Thyroid gland (tissue), 4 donors: ENCODE measurements at places on chromosomes 12 and 14. TPM values are rescaled to one million over a fixed set of nuclear protein-coding genes. Genes with fewer than 3 reads are reported as not detected.
A peak's percentile ranks its signal among the peaks of the same experiment; 100 is the strongest.

GRCh38 chr12:64912516-64913255 is 88.2 kb downstream of the TBC1D30 start:
- DNase-seq: no peak
- no peaks in the 10 kb centered on the region for H3K36me3 ChIP-seq
- H3K27ac ChIP-seq: no peak overlapping the region
- H3K4me1 ChIP-seq: no peaks in the 10 kb centered on the region

The TSHR gene
- 711 TPM for total RNA-seq

DNA sequence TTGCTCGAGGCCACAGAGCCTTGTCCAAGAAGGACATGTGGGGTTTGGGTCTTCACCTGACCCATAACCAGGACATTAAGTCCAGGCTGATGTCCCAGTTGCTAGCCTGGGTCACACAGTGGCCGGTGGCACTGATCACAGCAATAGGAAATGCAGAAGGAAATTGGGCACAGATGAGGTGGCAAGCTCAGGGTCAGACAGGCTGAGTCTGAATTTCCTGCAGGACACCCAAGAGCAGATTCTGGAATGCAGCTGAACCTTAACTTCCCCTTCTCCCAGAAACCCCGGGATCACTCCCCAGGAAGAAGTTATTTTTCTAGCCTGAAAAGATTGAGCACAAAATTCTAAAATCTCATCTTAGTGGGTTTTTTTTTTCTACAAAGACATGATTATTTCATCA is 199.9 kb downstream of the KSR2 start:
- no peaks in the 10 kb centered on the region for H3K27me3 ChIP-seq
- no peak overlapping the region for H3K27ac ChIP-seq
- no peaks in the 10 kb centered on the region for H3K4me1 ChIP-seq
- no peaks in the 10 kb centered on the region for H3K36me3 ChIP-seq

GRCh38 chr14:74867673-74868072 is 8.3 kb downstream of the PROX2 start:
- no peak overlapping the region for H3K4me3 ChIP-seq
- no peak overlapping the region for H3K27ac ChIP-seq
- H3K4me1 ChIP-seq: no peaks in the 10 kb centered on the region
- H3K27me3 ChIP-seq: no peaks in the 10 kb centered on the region
- DNase-seq: no peak

The ARHGAP9 gene
- 6.3 TPM for total RNA-seq

DNA sequence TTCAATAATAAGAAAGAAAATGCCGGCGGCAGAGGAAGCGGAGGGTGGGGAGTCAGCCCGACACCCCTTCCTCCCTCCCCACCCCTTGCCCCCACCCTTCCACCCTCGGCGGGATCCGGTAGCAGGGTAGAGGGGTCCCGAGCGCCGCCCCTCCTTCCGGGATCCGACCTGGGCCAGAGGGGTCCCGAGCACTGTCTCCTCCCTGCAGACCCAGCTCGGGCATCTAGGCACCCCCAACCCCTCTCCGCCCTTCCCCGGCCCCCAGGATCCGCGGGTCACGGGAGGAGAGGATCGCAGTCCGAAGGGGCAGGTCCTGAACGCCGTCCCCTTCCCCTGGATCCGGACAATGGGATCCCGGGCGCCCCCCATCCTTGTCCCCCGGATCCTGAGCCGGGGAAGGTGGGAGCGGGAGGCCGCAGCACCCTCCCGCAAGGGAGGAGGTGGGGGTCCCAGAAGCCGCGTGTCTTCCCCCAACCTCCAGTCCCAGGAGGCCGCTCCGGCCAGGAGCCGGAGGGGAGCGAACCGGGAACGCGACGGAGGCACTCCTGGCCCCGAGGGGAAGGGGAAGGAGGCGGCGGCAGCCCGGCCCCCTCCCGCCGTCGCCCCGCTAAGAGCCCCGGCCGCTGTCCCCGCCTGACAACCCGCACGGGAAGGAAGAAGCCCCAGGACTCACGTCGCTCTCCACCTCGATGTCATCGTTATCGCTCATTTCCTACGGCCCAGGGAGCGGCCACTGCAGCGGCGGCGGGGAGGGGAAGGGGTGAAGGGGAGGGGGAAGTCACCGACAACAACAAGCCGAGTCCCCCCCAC is 481 bp downstream of the MAX start:
- peaks cover 31% of the 10 kb centered on the region for H3K4me1 ChIP-seq
- peak overlapping the region; percentile 87 for H3K4me3 ChIP-seq
- no peaks in the 10 kb centered on the region for H3K36me3 ChIP-seq
- peak overlapping the region; percentile 85 for H3K27ac ChIP-seq
- no peak for DNase-seq
- H3K27me3 ChIP-seq: no peaks in the 10 kb centered on the region

The KRT75 gene
- not detected for total RNA-seq

GRCh38 chr12:2664721-2665577 is 129.8 kb upstream of the FKBP4 start:
- no peak overlapping the region for H3K4me3 ChIP-seq
- no peaks in the 10 kb centered on the region for H3K4me1 ChIP-seq
- H3K27me3 ChIP-seq: no peaks in the 10 kb centered on the region
- no peaks in the 10 kb centered on the region for H3K36me3 ChIP-seq

The PZP gene
- total RNA-seq: not detected

DNA sequence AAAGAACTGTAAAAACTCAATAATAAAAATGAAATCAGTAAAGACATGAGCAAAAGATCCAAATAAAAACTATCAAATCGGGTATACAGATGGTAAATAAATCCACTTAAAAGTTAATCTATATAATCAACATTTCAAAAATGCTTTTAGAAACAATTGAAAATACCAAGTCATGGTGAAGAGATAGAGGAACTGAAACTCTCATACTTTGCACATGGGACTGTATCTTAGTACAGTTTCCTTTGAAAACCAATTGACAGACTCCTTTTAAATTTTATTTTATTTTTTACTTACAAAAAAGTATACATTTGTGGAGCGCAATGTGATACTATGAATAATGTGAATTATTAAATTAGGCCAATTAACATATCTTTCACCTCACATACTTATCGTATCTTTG is 98.6 kb upstream of the FAR2 start:
- H3K4me1 ChIP-seq: no peaks in the 10 kb centered on the region
- DNase-seq: no peak
- H3K4me3 ChIP-seq: no peak overlapping the region
- H3K36me3 ChIP-seq: no peaks in the 10 kb centered on the region
- no peaks in the 10 kb centered on the region for H3K27me3 ChIP-seq

The NR1H4 gene
- total RNA-seq: not detected

The ACOT6 gene
- total RNA-seq: not detected

The SLC10A1 gene
- total RNA-seq: not detected

DNA sequence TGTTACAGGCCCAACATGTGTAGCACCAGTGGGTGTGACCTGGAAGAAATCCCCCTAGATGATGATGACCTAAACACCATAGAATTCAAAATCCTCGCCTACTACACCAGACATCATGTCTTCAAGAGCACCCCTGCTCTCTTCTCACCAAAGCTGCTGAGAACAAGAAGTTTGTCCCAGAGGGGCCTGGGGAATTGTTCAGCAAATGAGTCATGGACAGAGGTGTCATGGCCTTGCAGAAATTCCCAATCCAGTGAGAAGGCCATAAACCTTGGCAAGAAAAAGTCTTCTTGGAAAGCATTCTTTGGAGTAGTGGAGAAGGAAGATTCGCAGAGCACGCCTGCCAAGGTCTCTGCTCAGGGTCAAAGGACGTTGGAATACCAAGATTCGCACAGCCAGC is 8.6 kb downstream of the BCL2L14 start:
- no peaks in the 10 kb centered on the region for H3K36me3 ChIP-seq
- no peak overlapping the region for H3K4me3 ChIP-seq
- no peaks in the 10 kb centered on the region for H3K27me3 ChIP-seq
- DNase-seq: no peak
- no peak overlapping the region for H3K27ac ChIP-seq

The HHIPL1 gene
- total RNA-seq: 1.1 TPM

The OLR1 gene
- 0.33 TPM for total RNA-seq

DNA sequence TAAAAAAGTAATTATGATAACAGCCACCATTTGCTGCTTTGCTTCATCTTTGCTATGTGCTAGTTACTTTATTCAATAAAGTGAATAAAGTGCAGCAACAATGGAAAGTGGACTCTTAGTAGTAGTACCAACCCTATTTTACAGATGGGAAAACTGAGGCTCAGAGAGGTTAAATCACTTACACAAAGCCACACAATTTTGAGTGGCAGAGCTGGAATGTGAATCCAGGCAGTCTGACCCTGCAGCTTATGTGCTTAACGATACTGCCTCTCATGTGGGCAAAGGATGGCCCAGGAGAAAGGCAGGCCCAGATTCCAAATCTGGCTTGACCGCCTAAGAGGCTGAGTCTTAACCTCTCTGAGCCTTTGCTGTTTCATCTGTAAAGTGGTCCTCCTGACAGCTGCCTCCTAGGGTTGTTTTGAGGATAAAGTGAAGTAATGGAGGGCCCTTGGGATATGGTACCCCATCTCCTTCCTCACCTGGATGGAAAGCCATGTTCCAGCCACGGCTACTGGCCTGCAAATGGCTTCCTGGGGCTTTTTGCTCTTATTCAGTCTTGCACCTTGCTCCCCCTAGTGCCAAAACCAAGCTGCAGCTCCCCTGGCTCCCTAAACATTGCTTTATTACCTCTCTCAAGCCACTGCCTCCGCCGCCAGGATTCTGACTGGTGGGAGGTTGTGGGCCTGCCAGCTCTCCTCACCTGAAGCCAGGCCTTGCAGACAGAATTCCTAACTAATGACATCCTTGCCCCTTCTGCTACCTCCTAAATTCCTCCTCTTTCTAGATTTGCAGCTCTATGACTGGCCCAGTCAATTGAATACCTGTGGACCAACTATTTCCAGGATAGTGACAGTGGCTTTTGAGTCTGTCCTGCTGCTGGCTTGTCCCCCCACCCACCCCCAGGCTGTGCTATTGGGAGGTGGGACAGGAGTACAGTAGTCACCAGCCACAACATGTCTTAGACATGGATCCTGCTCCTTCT is 283.3 kb upstream of the PWP1 start:
- DNase-seq: peak; percentile 52
- no peak overlapping the region for H3K4me3 ChIP-seq
- H3K27ac ChIP-seq: no peak overlapping the region
- peaks cover 33% of the 10 kb centered on the region for H3K4me1 ChIP-seq
- no peaks in the 10 kb centered on the region for H3K36me3 ChIP-seq

The PTPRO gene
- total RNA-seq: 1.1 TPM

DNA sequence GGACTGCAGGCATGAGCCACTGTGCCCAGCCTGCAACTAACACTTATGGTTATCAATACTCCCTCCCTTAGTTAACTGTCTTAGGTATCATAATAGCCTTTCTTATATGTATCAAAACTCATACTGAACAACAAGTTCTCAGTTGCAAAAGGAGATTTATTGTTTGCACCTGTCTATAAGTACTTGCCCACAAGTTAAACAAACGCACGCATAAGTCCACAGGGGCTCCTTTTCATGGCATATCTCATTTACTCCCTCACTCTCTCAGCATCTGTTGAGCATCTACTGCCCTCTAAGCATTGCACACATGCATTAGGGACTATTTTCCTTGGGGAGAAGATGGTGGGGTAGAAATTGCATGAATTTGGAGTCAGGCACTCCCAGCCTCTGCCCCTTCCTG is 46.7 kb upstream of the CORO1C start:
- no peak overlapping the region for H3K27ac ChIP-seq
- DNase-seq: no peak
- no peaks in the 10 kb centered on the region for H3K36me3 ChIP-seq
- no peaks in the 10 kb centered on the region for H3K4me1 ChIP-seq
- H3K4me3 ChIP-seq: no peak overlapping the region
- no peaks in the 10 kb centered on the region for H3K27me3 ChIP-seq

The CSAD gene
- total RNA-seq: 39.7 TPM

The HOXC13 gene
- not detected for total RNA-seq

GRCh38 chr12:113299619-113300237 is 35.2 kb downstream of the SLC8B1 start:
- peak overlapping the region; percentile 85 for H3K27ac ChIP-seq
- no peaks in the 10 kb centered on the region for H3K27me3 ChIP-seq
- H3K36me3 ChIP-seq: peaks cover 24% of the 10 kb centered on the region
- H3K4me3 ChIP-seq: no peak overlapping the region

- no peaks in the 10 kb centered on the region for H3K27me3 ChIP-seq
- H3K36me3 ChIP-seq: no peaks in the 10 kb centered on the region
- no peak overlapping the region for H3K27ac ChIP-seq
- no peak overlapping the region for H3K4me3 ChIP-seq
- H3K4me1 ChIP-seq: peaks cover 12% of the 10 kb centered on the region
These were observed 21.6 kb upstream of the BLTP3B start for GRCh38 chr12:100164153-100164704.

GRCh38 chr12:121561009-121561395 is 19.8 kb downstream of the KDM2B start:
- DNase-seq: no peak
- no peak overlapping the region for H3K27ac ChIP-seq
- no peaks in the 10 kb centered on the region for H3K36me3 ChIP-seq
- no peaks in the 10 kb centered on the region for H3K27me3 ChIP-seq
- H3K4me3 ChIP-seq: no peak overlapping the region

- no peaks in the 10 kb centered on the region for H3K4me1 ChIP-seq
- no peak overlapping the region for H3K4me3 ChIP-seq
- no peak overlapping the region for H3K27ac ChIP-seq
- H3K27me3 ChIP-seq: no peaks in the 10 kb centered on the region
- H3K36me3 ChIP-seq: no peaks in the 10 kb centered on the region
These were observed 8.7 kb downstream of the POLE2 start for GRCh38 chr14:49679271-49679670.

The CLEC2B gene
- 21.2 TPM for total RNA-seq

DNA sequence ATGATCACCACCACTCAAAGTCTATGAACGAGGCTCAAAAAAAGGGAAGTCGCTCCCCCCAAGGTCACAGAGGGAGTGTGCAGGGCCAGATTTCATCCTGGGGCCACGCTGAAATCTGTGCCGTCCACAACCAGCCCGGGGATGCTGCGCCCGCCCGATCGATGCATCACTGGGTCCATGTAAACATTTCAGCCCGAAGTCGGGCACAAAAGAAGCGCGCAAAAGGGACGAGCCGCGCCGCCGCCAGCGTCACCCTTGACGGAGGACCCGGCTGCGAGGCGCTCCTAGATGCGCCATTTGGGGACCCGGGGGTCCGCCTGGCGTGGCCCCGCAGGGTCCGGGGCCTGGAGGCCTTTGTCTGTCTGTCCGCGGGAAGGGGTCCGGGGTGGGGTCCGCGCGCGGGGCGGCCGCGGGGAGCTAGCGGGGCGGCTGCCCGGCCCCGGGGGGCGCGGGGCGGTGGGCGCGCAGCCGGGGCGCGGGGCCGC is 503 bp downstream of the FBXO21 start:
- peak; percentile 36 for DNase-seq
- peaks cover 5% of the 10 kb centered on the region for H3K36me3 ChIP-seq
- H3K27me3 ChIP-seq: no peaks in the 10 kb centered on the region
- peaks cover 13% of the 10 kb centered on the region for H3K4me1 ChIP-seq
- peak overlapping the region; percentile 37 for H3K4me3 ChIP-seq

The RTL1 gene
- total RNA-seq: not detected

GRCh38 chr14:50335389-50335788 is 23.3 kb downstream of the DMAC2L start:
- peaks cover 4% of the 10 kb centered on the region for H3K36me3 ChIP-seq
- peak; percentile 84 for DNase-seq
- peaks cover 23% of the 10 kb centered on the region for H3K4me1 ChIP-seq
- no peak overlapping the region for H3K4me3 ChIP-seq
